ENCODE measurements at places on chromosomes 2 and 18.

- DNase-seq: no peak
Measured at GRCh38 chr18:59540346-59540745, 156.9 kb downstream of the CCBE1 start.

DNA sequence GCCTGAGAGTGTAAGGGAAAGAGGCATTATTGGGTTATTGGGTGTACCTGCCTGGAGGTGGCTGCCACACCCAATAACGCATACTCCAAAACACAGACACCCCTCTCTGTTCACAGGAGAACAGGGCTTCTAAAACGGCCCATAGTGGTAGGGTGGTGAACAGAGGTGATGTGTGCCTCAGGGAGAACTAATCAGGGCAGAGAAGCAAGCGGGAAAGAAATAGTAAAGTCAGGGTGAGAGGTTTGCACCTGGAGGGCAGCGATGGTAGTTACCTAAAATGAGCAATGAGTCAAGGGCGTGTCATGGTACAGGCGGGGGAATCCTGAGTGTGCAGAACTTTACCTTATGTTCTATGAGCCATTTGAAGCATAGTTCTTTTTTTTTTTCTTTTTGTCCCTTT lies 21.6 kb upstream of the VPS4B start:
- DNase-seq: no peak

GRCh38 chr2:117126656-117127055 lies 687.8 kb upstream of the DDX18 start:
- no peak for DNase-seq

- DNase-seq: no peak
Measured at GRCh38 chr2:75311993-75312392, 112.7 kb upstream of the TACR1 start.

DNA sequence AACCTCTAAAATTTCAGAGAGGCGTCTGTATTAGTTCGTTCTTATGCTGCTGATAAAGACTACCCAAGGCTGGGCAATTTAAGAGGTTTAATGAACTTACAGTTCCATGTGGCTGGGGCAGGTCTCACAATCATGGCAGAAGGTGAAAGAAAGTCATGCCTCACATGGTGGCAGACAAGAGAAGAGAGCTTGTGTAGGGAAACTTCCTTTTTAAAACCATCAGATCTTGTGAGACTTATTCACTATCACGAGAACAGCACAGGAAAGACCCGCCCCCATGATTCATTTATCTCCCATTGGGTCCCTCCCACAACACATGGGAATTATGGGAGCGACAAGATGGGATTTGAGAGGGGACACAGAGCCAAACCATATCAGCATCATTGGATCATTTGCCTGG lies 183.2 kb upstream of the SIX2 start:
- DNase-seq: no peak

- DNase-seq: no peak
Measured at GRCh38 chr2:180938451-180938850, 42.0 kb upstream of the UBE2E3 start.

GRCh38 chr18:80201739-80202138 lies 45.6 kb downstream of the PARD6G start:
- DNase-seq: no peak

DNA sequence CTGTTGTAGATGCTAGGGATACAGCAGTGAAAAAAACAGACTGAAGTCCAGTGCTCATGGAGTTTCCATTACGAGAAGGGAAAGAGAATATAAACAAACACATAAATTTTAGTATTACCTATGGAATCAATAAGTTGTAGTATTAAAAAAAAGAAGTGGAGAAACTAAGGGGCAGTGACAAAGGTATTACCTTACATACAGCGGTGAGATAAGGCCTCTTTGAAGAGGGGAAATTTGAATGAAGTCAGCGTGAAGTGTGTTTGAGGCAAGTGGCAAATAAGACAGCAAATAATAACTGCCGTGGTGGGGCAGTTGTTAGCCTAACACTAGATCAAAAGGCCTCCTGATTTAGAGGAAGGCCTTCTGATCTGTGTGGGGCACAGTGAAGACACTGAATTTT lies 57.9 kb downstream of the TLK1 start:
- DNase-seq: no peak

- no peak for DNase-seq
Measured at GRCh38 chr2:38315707-38316333, 61.3 kb downstream of the ATL2 start.

DNA sequence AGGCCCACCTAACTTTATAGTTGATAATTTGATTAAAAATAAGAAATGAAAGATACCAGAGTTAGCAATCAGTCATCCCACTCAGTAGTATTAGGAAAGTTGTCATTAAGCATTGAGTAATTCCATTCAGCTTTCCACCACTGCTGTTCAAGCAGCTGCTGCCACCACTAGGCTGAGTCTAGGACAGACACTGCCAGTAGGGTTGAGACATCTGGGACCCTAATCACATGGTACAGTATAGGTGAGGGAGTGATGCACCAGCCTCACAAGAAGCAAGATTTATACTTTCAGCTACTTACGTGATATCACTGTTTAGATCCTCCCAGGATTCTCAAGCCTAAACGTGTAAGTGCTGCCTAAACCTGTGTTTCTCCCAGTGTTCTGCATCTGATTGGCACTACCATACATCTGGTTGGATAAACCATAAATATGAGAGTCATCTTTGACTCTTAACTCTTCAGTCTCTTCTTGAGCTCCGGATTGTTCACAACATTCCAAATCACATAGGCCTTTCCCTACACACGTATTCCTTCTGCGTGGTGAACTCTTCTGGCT lies 3.2 kb downstream of the UBXN4 start:
- no peak for DNase-seq

DNA sequence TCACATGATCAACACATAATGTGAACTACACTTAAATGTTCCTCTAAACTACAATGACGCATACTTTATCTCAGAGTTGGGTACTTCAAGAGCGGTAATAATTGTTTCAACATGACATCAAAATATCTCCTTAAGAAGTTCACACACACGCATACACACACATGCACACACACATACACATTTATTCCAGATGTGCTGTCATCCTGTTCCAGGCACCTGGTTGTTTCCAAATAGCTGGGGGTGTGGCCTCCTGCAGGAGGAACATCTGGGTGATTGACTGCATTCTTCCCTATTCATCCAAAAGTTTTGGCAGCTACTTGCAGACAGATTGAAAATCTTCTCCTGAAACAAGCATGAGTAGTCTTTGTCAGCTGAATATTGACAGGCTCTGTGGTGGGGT lies 37.9 kb upstream of the PIK3C3 start:
- DNase-seq: no peak

DNA sequence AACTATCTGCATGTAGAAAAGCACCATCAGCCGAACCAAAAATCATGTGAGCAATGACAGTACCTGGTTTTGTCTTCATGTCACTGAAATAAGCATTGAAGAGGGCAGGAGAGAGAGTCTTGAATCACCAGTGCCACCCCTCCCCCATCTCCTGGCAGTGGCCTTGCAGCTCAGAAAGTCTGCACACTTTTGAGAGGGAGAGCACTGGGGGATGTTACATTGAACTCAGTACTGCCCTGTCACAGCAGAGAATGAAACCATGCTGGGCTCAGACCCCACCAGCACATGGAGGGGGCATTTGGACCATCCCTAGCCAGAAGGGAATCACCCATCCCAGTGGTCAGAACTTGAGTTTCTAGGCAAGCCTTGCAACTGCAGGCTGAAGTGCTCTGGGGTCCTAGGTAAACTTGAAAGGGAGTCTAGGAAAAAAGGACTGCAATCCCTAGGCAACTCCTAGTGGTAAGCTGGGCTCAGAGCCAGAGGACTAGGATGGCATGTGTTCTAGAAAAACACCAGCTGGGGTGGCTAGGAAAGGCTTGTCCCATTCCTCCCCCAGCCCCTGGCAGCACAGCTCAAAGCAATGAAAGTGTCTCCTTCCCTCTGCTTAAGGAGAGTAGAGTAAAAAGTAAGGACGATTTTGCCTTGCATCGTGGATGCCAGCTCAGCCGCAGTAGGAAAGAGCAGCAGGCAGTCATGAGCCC lies 259.9 kb upstream of the MYT1L start:
- no peak for DNase-seq

- DNase-seq: no peak
Measured at GRCh38 chr2:44579837-44580230, 218.1 kb downstream of the CAMKMT start.

GRCh38 chr18:60987963-60988362 lies 345.3 kb upstream of the CDH20 start:
- no peak for DNase-seq

DNA sequence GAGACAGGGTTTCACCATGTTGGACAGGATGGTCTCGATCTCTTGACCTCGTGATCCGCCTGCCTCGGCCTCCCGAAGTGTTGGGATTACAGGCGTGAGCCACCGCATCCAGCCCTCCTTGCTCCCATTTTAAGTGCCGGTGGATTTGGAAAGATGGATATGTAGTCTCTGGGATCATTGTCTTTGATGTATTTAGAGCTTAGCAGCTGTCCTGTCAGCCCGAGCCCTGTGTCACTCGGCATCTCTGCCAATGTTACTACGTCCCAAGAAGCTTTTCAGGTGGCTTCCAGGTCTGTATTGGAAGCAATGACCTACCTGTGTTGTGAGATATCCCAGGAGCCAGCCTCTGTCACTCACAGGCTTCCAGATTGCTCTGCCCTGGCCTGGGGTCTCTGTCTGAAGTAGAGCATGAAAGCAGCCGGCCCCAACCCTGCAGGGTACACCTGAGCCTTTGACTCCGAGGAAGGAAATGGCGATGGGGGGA lies 35.3 kb downstream of the MAP4K4 start:
- no peak for DNase-seq

DNA sequence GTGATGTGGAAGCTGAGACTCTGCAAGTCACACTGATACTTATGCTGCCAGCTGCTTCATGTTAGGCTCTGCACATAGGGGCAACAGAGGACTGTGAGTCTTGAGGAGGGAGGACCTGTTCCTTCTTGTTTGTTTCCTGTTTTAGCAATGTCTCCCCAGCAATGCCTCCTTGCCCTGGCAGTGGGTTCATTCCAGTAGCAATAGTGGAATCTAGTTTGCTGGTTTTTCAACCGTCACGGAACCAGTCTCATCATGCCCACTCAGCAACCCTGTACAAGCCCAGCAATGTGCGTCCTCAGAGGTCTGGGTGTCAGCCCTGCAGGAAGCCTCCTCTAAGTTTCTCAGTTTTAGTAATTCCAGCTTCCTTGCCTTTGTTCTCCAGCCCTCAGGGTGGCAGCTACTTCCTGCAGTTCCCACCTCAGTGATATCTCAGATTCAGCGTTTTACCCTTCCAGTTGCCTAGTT lies 20.5 kb upstream of the ITGB6 start:
- no peak for DNase-seq

All from sciatic nerve (tissue), 2 donors.